Activated naive CD4-positive, alpha-beta T cell treated with anti-CD3 and anti-CD28 coated beads for 36 hours (primary cell): ENCODE measurements at places on chromosomes 4 and X. TPM values are rescaled to one million over a fixed set of nuclear protein-coding genes. Genes with fewer than 3 reads are reported as not detected.

Gene XAGE1B
- total RNA-seq, result not detected

DNA sequence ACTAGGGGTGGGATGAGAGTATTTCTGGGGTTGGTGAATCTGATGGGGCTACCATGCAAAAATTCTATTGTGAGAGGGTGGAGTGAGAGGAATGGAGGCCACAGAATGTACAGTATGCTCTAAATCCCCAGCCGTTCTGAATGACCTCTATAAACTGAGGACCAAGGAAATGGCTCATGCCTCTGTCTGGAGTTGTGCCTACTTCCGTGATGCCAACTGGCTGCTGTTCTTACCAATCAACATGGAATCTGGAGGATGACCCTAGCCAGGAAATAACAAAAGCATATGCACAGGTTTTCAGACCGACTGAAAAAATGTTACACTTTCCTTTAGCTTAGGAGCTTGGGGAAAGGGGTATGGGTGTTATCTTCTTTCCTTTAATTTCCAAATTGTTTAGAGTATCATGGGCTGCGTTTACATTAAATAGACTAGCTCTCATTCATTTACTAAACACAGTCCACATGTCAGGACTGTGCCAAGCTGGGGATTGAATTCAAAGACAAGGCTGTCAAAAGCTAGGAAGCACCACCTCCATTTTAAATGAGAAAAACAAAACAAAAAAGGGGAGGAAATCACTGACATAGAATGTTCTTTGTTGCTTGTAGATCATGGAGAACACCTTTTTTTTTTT, 20.2 kb upstream of the CCKAR start:
- H3K27ac ChIP-seq, result no peak overlapping the region
- no peak overlapping the region for H3K4me3 ChIP-seq
- no peaks in the 10 kb centered on the region for H3K4me1 ChIP-seq
- no peaks in the 10 kb centered on the region for H3K36me3 ChIP-seq
- no peak for DNase-seq
- H3K27me3 ChIP-seq, result no peaks in the 10 kb centered on the region

Gene GLOD5
- total RNA-seq, result not detected

- H3K4me1 ChIP-seq, result no peaks in the 10 kb centered on the region
- no peak overlapping the region for H3K27ac ChIP-seq
- no peaks in the 10 kb centered on the region for H3K27me3 ChIP-seq
- no peaks in the 10 kb centered on the region for H3K36me3 ChIP-seq
- no peak for DNase-seq
These were observed 333.1 kb upstream of the RASGEF1B start for GRCh38 chr4:81804849-81805248.

- H3K4me1 ChIP-seq, result peaks cover 5% of the 10 kb centered on the region
- H3K27ac ChIP-seq, result no peak overlapping the region
- H3K27me3 ChIP-seq, result no peaks in the 10 kb centered on the region
- no peak overlapping the region for H3K4me3 ChIP-seq
- H3K36me3 ChIP-seq, result peaks cover 3% of the 10 kb centered on the region
- DNase-seq, result no peak
These were observed 69.7 kb upstream of the PGRMC2 start for GRCh38 chr4:128357286-128357685.

DNA sequence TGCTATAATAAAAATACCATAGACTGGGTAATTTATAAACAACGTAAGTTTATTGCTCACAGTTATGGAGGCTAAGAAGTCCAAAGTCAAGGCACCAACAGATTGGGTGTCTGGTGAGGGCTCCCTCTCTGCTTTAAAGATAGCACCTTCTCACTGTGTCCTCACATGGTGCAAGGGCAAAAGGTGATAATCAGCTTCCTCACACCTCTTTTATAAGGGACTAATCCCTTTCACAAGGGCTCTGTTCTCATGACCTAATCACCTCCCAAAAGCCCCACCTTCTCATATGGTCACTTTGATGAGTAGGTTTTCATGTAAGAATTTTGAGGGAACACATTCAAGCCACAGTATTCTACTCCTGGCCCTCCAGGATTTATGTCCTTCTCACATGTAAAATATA, 641.7 kb upstream of the ATOH1 start:
- H3K4me1 ChIP-seq, result no peaks in the 10 kb centered on the region
- no peak overlapping the region for H3K27ac ChIP-seq

GRCh38 chr4:86398187-86398586, 38.3 kb upstream of the MAPK10 start:
- no peak for DNase-seq
- H3K4me3 ChIP-seq, result no peak overlapping the region
- no peaks in the 10 kb centered on the region for H3K27me3 ChIP-seq
- H3K27ac ChIP-seq, result no peak overlapping the region

DNA sequence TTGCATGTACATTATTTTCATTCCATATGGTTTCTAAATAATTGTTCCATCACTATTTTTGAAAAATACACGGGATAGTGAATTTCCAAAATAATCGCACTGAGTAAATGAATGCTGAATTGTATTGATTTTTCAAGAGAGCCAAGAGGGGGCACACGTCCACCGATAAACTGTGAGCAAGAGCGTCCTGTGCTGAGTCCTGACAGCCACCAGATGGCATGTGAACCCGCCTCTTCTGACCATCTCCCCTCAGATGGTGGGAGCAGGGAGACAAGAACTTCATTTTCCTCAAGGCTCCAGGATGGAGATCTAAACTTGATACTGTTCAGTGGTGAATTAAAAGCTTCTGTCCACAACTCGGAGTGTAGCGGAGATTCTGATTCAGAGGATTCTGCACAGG, 30.6 kb upstream of the IL9R start:
- H3K27ac ChIP-seq, result no peak overlapping the region
- peaks cover 8% of the 10 kb centered on the region for H3K36me3 ChIP-seq
- peak; percentile 49 for DNase-seq
- H3K4me1 ChIP-seq, result no peaks in the 10 kb centered on the region
- H3K4me3 ChIP-seq, result no peak overlapping the region
- peaks cover 35% of the 10 kb centered on the region for H3K27me3 ChIP-seq
